GM13976 (cell line): ENCODE measurements at places on chromosomes 11 and 22.
A peak's percentile ranks its signal among the peaks of the same experiment; 100 is the strongest.

DNA sequence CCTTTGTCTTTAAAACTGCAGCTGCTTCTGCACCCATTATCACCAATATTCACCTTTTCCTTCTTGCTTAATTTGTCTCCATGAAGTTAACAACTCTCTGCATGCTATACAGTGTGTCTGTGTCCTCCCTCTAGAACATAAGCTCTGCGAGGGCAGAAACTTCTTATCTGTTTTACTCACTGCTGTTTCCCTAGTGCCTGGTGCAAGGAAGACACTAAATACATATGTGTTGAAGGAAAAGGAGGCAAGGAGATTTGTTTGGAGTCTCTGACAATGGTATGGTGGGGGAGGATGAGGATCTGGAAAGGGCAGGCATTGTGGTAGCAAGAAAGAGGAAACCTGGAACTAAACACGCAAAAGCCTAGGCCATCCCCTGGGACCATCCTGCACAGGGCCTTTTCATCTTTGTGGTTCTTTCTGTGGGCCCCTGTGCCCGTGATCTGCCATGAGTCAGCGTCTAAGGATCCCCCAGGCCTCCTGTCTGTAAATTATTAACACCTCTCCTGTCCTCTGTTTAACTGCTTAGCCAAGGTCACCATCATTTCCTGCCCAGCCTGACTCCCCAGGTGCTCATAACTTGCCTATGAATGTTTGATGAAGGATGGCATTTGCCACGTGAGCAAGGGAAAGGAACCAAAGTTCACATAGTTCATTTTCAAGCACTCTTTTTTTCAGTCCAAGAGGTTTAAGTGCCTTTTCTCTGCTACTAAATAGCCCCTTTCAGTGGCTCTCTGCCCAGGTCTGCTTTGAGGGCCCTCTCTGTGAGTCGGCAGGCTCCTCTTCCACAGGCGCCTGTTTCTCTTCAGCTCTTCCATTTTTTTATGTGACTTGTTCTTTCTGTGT is 131.1 kb downstream of the RASSF10 start:
- no peak for DNase-seq

GRCh38 chr22:19103880-19104821 is 18.1 kb downstream of the DGCR2 start:
- no peak for DNase-seq

- no peak for DNase-seq
Measured at GRCh38 chr22:28728621-28729313, 12.9 kb downstream of the CHEK2 start.

DNA sequence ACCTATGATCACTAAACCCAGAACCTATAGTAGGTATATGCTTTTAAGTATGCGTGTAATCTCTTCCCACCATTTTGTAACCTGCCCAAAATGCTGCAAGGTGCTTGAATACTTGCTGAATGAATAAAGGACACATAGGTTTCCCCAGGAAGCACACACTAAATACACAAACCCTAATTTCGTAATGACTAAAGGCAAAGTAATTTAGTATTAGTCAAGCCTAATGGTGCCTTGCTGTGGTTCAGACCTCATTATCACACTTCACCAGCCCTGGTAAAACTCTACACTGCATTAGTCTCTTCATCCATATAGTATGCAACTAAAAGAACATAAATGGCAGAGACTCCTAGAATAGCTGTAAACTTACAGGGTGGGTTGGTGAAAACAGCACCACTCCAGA is 289.0 kb upstream of the PITPNB start:
- no peak for DNase-seq

GRCh38 chr11:46290598-46291309 is 13.3 kb downstream of the CREB3L1 start:
- no peak for DNase-seq

DNA sequence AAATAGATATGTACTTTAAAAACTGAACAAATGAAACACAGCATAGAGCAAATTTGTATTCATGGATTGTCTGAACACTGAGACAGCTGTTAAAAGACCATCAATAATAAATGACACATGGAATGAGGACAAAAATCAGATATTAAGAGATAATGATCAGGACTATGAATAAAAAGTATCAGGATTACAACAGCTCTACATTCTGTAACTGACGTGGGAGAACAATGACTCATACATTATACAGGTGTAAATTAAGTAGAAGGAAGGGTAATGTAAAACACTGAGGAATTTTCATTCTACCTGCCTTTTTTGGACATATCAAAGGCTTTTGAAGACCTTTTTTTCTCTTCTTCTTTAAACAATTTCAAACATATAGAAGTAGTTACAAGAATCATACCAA is 310.9 kb upstream of the ANO3 start:
- no peak for DNase-seq

- peak; percentile 13 for DNase-seq
Measured at GRCh38 chr11:27505781-27506180, 788 bp downstream of the LIN7C start.

- DNase-seq: no peak
Measured at GRCh38 chr11:118186346-118187107, 10.1 kb upstream of the SCN2B start.

- no peak for DNase-seq
Measured at GRCh38 chr11:32751381-32751780, 43.1 kb downstream of the CCDC73 start.

DNA sequence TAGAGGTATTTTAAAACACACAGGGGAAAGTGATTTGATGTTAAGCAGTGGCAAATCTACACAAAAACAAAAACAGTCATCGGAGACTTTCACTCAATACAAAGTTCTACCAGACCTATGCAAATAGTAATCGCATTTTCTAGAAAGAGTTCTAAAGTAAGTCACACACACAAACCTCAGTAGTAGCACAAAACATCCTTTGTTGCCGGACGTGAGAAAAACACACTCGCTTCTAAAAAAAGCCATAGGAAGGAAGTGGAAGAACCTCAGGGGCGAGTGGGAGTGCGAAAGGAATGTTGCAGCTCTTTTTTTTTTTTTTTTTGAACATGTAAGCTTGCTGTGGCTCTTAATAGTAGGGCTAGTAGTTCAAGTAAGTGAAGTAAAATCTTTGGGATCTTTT is 88.9 kb downstream of the MAML2 start:
- DNase-seq: peak; percentile 63

DNA sequence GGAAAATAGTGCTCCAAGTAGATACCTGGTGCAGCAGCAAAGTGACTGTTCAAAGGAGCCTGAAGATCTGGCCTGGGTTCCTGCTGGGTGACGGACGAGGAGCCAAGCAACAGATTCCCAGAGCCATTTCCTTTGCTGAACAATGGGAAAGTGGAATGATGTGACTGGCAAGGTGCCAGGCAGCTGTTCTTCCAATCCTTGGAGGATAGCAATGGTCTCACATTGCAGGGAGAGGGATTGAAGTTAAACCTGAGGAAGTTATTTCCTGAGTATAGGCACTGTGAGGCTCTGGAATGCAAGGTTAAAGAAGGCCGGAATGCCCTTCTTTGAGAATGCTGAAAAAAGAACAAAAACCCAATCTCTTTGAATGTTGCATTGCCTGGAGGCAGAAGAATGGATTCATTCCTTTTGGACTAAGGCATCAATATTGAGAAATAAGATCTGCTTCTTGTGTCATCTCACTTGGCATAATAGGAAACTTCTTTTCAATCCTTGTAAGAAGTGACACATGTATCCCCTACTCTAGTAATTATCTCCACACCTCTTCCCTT is 223.8 kb downstream of the BLID start:
- no peak for DNase-seq

GRCh38 chr11:111878385-111878848 is 548 bp downstream of the FDXACB1 start:
- DNase-seq: no peak

- DNase-seq: peak; percentile 81
Measured at GRCh38 chr11:125941619-125942611, 3.9 kb upstream of the VSIG10L2 start.

DNA sequence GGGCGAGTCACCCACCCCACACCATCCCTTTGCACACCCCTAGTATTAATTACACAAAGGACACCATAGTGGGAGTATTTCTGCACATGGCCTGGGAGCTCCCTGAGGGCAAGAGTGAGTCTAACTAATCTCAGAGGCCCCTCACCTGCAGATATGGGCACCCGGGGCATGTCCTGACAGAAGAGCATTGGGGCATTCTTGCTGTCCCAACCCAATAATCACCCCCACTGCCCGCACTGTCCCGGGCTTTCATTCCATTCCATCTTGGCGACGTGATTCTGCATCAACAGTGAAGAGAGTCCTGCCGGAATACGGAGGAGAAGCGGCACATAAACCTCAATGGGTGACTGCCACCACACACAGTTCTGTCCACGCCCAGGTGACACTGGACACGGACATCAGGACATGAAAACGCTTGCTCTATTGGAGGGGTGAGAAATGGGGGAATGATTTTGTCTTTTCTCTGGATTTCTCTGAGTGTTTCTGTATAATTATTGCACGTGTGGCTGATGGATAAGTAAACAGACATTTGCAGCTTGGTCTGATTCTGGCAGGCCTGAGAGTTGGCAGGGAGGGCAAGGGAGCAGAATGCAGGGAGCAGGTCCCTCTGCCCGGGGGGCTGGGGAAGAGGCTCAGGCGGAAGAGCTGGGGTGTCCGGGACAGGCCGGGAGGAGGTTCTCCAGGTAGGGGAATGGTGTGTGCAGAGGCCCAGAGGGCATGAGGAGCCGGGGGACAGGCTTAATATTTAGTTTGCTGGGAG is 38.2 kb downstream of the SCUBE1 start:
- no peak for DNase-seq

GRCh38 chr22:25083807-25084200 is 115.9 kb upstream of the CRYBB3 start:
- no peak for DNase-seq
